Kidney (tissue), 22 donors: ENCODE measurements at places on chromosomes 5 and 9. TPM values are rescaled to one million over a fixed set of nuclear protein-coding genes. Genes with fewer than 3 reads are reported as not detected.
A peak's percentile ranks its signal among the peaks of the same experiment; 100 is the strongest.

The TICAM2 gene
- polyA plus RNA-seq: 2.0 TPM

GRCh38 chr5:133086366-133086875, 34.6 kb downstream of the HSPA4 start:
- DNase-seq: no peak

DNA sequence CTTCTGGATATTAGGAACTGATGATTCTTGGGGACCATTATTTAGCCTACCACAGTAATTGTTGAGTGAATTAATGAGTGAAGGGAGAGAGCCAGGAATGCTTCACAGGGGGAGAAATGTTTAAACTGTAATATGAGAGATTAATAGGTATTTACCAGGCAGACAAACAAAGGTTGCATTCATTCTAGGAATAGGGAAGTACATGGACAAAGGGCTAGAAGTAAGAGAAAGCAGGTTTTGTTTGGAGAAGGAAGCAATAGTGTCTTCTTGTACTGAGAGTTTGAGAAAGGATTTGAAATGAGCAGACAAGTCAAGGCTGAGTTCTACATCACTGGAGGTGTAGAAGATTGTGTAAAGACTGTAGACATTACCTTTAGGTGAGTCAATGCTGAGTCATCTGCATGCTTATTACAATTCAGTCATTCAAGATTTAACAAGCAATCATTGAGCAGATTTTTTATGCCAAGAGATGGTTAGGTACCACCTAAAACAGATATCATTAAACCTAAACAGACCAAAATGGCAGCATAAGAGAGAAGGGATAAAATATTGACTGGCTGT, 8.0 kb downstream of the TAF1L start:
- no peak for DNase-seq

The SLC1A3 gene
- 1.1 TPM for polyA plus RNA-seq

DNA sequence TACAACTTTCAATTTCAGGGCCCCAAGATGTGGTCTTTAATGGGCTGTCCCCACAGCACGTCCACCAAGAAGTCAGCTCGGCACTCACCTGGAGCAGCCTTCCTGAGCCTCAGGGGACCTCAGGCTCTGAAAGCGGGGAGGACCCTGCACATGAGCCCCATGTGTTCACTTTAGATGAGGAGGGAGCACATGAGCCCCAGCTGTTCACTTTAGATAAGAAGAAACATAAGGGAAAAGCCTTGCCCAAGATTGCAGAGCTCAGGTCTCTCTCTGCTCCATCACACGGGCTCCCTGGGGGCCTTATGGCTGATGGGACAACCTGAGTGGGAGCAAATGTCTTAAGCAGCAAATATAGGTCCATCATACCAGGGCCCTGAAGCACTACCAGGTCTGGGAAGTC, 56.4 kb downstream of the NIPSNAP3B start:
- no peak for DNase-seq

- DNase-seq: no peak
Measured at GRCh38 chr9:37102486-37102885, 17.9 kb upstream of the ZCCHC7 start.

- DNase-seq: no peak
Measured at GRCh38 chr9:88826771-88827181, 164.5 kb upstream of the S1PR3 start.

DNA sequence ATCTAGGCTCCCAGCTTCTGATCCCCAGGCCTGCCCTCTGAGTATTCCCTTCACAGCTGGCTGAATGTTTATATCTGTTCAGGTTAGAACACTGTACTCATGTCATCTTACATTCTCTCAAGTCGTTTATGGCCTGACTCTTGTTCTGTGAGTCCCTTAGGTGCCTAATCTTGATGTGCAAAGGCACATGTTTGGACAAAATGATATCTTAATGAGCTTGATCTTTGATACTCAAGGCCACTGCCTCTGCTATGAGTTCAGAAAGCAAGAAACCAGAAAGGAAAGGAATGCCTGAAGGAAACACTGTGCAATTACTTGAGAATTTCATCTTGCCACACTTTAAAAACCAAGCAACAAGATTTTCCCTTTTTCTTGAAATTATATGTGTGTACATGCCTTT, 391.8 kb upstream of the ZNF608 start:
- no peak for DNase-seq

DNA sequence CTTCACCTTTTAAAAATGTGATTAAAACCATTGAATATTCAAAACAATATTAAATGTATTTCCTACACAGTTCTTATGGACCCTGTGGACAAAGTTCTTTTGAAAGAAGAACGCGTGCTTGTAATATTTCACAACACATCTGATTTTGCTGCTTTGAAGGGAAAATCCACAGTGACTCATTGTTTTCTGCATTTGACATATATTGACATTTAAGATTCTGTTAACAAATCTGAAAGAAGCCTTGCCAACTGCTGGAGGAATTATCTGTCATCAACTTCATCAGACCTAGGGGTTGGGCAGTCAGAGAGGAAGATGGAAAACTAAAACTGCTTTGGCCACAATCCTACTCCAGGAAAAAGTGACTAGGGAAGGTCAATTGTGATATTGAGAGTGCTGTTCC, 56.9 kb upstream of the RASEF start:
- no peak for DNase-seq

DNA sequence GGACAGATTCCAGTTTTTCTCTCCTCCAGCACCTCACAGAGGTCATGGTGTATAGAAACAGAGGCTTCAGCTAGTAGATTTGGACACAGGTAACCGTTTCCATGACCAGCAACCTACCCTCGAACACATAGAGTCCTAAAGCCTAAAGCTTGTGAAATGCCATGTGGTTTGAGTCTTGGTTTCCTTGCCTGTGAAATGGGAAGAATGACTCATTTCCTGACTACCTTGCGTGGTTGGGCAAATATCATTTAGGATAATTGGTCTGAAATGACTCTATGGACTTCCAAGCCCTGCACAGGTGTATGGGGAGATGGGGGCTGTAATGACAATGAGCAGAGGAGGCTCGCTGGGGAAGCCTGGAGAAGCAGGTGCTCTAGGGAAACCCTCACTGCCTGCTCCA, 134.6 kb downstream of the TTLL11 start:
- no peak for DNase-seq

DNA sequence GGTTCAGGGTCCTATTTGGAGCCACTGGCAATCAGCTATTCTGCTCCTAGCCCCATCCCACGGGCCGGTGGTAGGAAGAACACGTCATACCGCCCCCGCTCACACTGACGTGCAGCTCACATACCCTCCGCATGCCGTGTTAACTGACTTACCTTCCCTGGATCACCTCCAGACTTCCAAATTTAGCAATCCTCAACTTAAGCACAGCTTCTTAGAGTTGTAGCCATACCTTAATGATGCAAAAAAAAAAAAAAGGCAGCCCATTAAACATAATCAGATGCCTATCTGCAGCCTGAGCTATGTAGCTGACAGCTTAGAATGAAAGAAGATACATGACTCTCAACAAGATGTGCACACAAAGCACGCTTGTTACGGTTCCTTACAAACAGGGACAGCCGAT, 93.0 kb downstream of the IRX2 start:
- DNase-seq: no peak

- DNase-seq: no peak
Measured at GRCh38 chr9:107945961-107946360, 456.4 kb upstream of the KLF4 start.

- no peak for DNase-seq
Measured at GRCh38 chr5:8474569-8474930, 605.6 kb downstream of the MTRR start.

DNA sequence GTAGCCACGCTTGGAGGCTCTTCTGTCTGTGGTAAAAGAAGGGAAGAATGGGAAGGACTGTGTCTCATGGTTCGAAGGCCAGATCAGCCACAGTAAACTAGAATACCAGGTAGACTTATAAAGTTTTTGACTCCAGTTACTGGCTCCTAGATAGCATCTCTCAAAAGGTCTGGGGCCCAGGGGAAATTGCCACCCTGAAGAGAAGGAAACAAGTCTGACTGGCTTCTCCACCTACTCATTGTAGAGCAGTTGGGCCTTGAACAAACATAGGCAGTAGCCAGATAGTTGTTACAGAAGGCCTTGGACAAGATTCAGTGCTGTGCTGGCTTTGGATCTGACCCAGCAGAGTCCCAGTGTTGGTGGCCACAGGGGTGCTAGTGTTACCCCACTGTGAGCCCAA, 890.4 kb downstream of the EFNA5 start:
- DNase-seq: no peak

GRCh38 chr5:39231705-39232525, 12.6 kb upstream of the FYB1 start:
- no peak for DNase-seq

The CCDC192 gene
- not detected for polyA plus RNA-seq

The IFNA6 gene
- not detected for polyA plus RNA-seq

DNA sequence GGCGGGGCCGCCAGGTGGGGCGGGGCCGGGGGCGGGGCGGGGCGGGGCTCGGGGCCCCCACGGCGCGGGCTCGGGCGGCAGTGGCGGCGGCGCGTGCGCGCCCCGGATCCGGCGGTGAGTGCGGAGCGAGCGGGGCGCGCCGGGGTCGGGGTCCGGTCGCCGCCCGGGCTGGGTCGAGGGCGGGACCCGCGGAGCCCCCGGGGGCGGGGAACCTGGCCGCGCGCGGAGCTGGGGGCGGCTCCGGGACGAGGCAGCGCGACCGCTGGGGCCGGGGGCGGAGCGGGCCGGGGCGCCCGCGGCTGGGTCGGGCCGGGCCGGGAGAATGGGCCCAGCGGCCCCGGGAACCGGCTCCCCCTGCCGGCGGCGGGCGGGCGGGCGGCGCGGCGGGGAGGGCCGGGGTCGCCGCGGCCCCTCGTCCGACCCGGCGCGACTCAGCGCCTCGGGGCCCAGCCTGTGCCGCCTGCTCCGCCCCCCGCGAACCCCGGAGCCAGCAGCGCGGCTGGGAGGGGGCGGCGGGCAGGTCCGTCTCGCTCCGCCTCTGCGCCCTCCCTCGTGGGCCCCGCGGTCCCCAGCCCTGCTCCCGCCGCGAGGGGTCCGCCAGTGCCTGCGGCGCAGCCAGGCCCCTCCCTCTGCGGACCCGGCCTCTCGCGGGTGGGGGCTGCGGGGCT, 3.1 kb downstream of the EGFL7 start:
- no peak for DNase-seq

The GFI1B gene
- polyA plus RNA-seq: not detected

- peak; percentile 63 for DNase-seq
Measured at GRCh38 chr5:179272326-179273072, 72.8 kb downstream of the ADAMTS2 start.

The OR1L1 gene
- not detected for polyA plus RNA-seq

The BSPRY gene
- 18.0 TPM for polyA plus RNA-seq

DNA sequence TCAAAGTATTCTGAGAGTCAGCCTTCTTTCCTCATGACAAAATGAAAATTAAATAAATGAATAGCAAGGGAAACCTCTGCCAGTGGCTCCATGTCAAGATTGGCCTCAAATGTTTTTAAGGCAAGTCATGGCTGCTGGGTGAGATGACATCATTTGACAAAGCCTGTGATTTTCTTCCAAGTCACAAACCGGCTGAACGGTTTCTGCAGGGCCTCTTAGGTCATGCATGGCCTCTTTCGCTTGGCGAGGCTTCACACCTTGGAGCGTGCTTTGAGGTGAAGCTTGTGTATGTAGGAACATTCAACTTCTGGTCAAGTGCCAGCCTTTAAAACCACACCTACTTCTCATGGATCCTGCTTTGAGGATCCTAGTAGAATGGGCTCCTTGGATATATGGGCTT, 161.0 kb upstream of the ZNF618 start:
- DNase-seq: no peak

GRCh38 chr9:14245901-14246525, 67.9 kb downstream of the NFIB start:
- DNase-seq: no peak

- no peak for DNase-seq
Measured at GRCh38 chr5:6419340-6419852, 29.3 kb upstream of the UBE2QL1 start.
